H1 (cell line): ENCODE measurements at places on chromosomes 5 and 9.
A peak's percentile ranks its signal among the peaks of the same experiment; 100 is the strongest.

- no peak overlapping the region for H3K27ac ChIP-seq
- DNase-seq, result no peak
- H3K27me3 ChIP-seq, result no peaks in the 10 kb centered on the region
- H3K36me3 ChIP-seq, result no peaks in the 10 kb centered on the region
- H3K4me1 ChIP-seq, result no peaks in the 10 kb centered on the region
Measured at GRCh38 chr5:67612961-67613360, 416.4 kb upstream of the CD180 start.

GRCh38 chr9:99167694-99168093 is 54.0 kb downstream of the ALG2 start:
- no peak for DNase-seq
- H3K4me1 ChIP-seq, result peaks cover 9% of the 10 kb centered on the region
- no peak overlapping the region for H3K27ac ChIP-seq
- no peaks in the 10 kb centered on the region for H3K27me3 ChIP-seq
- H3K4me3 ChIP-seq, result no peak overlapping the region

DNA sequence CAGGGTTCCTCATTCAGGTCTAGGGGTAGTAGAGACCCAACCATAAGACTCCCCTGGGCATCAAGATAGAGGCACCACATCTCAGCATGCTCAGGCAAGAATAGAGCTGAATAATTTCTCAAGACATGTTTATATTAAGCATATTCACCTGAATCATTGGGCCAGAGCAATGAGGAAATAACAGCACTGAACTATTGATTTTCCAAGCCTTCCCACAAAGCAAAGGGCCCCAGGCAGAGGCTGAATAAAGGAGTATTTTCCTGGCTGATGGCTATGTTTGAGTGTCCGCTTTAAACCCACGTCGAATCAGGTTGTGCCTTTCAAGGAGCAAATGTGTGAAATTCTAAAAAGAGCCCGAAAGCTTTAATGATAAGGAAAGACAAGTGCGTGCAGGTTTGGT is 129.2 kb downstream of the HSD17B3 start:
- no peak for DNase-seq
- H3K4me3 ChIP-seq, result no peak overlapping the region
- peaks cover 12% of the 10 kb centered on the region for H3K4me1 ChIP-seq
- H3K27me3 ChIP-seq, result no peaks in the 10 kb centered on the region
- H3K27ac ChIP-seq, result no peak overlapping the region

- H3K27ac ChIP-seq, result no peak overlapping the region
- no peaks in the 10 kb centered on the region for H3K4me1 ChIP-seq
- no peak overlapping the region for H3K4me3 ChIP-seq
- no peaks in the 10 kb centered on the region for H3K27me3 ChIP-seq
Measured at GRCh38 chr5:58153255-58153654, 306.6 kb downstream of the PLK2 start.

- H3K4me3 ChIP-seq, result no peak overlapping the region
- no peaks in the 10 kb centered on the region for H3K36me3 ChIP-seq
- no peak overlapping the region for H3K27ac ChIP-seq
- H3K4me1 ChIP-seq, result no peaks in the 10 kb centered on the region
- no peaks in the 10 kb centered on the region for H3K27me3 ChIP-seq
Measured at GRCh38 chr5:149605354-149605997, 24.2 kb downstream of the ARHGEF37 start.

- H3K27ac ChIP-seq, result no peak overlapping the region
- no peaks in the 10 kb centered on the region for H3K27me3 ChIP-seq
- no peak for DNase-seq
- no peak overlapping the region for H3K4me3 ChIP-seq
- H3K36me3 ChIP-seq, result no peaks in the 10 kb centered on the region
- no peaks in the 10 kb centered on the region for H3K4me1 ChIP-seq
Measured at GRCh38 chr9:72292256-72292682, 72.7 kb downstream of the ZFAND5 start.

- DNase-seq, result no peak
- H3K27ac ChIP-seq, result no peak overlapping the region
- H3K27me3 ChIP-seq, result peaks cover 17% of the 10 kb centered on the region
- peak overlapping the region; percentile 60; the same call in 1 of the 2 replicates for H3K4me3 ChIP-seq
- no peaks in the 10 kb centered on the region for H3K36me3 ChIP-seq
- H3K4me1 ChIP-seq, result 0 out of 2 replicates have a peak, but pooled peaks cover 2% of the 10 kb centered on the region
Measured at GRCh38 chr5:76717222-76718083, 1.5 kb downstream of the F2R start.

DNA sequence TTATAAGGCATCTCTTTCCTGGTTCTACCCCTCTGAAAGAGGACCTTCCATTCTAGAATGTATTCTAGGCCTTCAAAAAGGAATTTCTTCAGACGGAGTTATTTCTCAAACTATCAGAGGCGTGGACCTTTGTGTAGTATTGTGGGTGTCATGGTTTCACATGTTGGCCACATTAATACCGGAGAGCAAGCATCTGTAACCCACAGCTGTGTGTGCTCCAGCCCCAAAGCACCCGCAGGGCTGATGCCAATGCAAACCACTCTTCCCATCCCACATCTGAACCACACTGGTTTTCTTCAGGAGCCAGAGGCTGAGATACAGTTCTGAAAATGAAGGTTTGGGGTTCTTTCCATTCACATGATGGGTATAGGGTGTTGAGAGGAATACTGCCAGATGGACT is 127.1 kb downstream of the BNC2 start:
- no peaks in the 10 kb centered on the region for H3K36me3 ChIP-seq
- peaks cover 3% of the 10 kb centered on the region; the same call in 1 of the 2 replicates for H3K4me1 ChIP-seq
- no peak overlapping the region for H3K4me3 ChIP-seq
- H3K27ac ChIP-seq, result no peak overlapping the region
- no peak for DNase-seq

DNA sequence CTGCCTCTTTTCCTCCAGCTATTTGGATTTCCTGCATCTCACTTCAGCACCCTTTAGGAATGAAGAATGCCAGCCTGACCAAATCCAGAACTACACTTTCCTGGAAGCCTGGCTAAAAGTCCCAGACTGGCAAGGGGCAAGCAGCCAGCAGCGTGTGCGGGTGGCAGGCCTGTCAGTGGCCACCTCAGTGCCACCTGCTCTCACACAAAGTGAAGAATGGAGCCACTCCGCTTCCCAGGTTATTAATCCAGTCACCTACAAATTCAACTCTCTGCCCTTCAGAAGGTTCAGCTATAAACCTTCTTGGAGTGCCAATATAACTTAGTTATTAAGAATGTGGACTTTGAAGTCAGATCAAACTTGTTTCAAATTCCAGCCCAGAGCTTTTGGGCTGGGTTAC is 6.7 kb upstream of the ALDOB start:
- no peaks in the 10 kb centered on the region for H3K4me1 ChIP-seq
- no peak for DNase-seq
- no peaks in the 10 kb centered on the region for H3K27me3 ChIP-seq
- H3K27ac ChIP-seq, result no peak overlapping the region
- no peaks in the 10 kb centered on the region for H3K36me3 ChIP-seq

- H3K4me1 ChIP-seq, result peaks cover 10% of the 10 kb centered on the region
- H3K36me3 ChIP-seq, result no peaks in the 10 kb centered on the region
- H3K27me3 ChIP-seq, result peaks cover 14% of the 10 kb centered on the region
- DNase-seq, result no peak
- no peak overlapping the region for H3K4me3 ChIP-seq
Measured at GRCh38 chr9:114507726-114508125, 2.5 kb upstream of the WHRN start.
